HTR-8/SVneo (cell line): ENCODE measurements at places on chromosomes 4 and X.
A peak's percentile ranks its signal among the peaks of the same experiment; 100 is the strongest.

GRCh38 chr4:177401658-177402273 is 40.5 kb downstream of the AGA start:
- DNase-seq: no peak

GRCh38 chr4:69224891-69225290 is 10.3 kb upstream of the UGT2B11 start:
- DNase-seq: no peak

DNA sequence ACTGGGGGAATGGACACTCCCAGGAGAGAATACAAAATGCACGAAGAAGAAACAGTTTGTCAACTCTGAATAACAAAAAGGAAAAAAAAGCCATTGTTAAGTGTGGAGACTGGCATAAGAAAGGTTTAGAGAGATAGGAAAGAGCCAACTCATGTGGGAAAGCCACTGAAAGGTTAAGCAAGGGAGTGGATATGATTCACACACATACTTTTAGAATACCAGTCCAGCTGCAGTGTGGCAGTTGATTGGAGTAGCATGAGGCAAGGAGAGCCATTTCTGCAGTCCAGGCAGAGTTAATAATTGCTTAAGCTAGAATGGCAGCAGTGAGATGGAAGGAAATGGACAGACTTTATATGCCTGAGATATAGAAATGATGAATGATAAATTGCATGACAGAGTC is 36.9 kb upstream of the ADAD1 start:
- peak; percentile 8 for DNase-seq

GRCh38 chr4:22483551-22483981 is 32.3 kb downstream of the ADGRA3 start:
- peak; percentile 38 for DNase-seq

- DNase-seq: no peak
Observed at GRCh38 chr4:53994382-53995102, 69.9 kb downstream of the CHIC2 start.

- no peak for DNase-seq
Observed at GRCh38 chr4:1172971-1173757, 781 bp upstream of the SPON2 start.

- peak; percentile 5 for DNase-seq
Observed at GRCh38 chr4:103915224-103915869, 195.6 kb upstream of the TACR3 start.

- DNase-seq: no peak
Observed at GRCh38 chrX:23334848-23335599, at the start of gene PTCHD1. PTCHD1 (plus strand) TSS chrX:23334849; CDS start chrX:23334876, 27 bp downstream.

GRCh38 chrX:54560411-54560810 is 30.4 kb downstream of the GNL3L start:
- DNase-seq: no peak

DNA sequence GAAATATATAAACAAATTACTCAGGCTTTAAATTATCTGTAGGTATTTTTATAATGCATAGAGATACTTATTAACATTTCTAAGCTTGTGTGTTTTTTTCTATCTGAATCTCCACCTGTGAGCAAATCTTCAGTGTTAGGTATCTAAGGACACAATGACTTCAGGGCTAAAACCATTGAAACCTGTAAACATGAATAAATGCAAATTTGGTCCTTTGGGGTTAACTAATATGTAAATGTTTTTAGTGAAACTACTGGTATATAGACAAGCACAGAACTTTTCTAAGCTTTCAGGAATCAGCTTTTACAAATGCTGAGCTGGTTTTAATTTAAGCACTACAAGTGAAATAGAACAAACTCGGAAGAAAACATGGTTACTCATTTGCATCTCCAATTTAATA is 147.9 kb downstream of the FBXO8 start:
- DNase-seq: no peak

DNA sequence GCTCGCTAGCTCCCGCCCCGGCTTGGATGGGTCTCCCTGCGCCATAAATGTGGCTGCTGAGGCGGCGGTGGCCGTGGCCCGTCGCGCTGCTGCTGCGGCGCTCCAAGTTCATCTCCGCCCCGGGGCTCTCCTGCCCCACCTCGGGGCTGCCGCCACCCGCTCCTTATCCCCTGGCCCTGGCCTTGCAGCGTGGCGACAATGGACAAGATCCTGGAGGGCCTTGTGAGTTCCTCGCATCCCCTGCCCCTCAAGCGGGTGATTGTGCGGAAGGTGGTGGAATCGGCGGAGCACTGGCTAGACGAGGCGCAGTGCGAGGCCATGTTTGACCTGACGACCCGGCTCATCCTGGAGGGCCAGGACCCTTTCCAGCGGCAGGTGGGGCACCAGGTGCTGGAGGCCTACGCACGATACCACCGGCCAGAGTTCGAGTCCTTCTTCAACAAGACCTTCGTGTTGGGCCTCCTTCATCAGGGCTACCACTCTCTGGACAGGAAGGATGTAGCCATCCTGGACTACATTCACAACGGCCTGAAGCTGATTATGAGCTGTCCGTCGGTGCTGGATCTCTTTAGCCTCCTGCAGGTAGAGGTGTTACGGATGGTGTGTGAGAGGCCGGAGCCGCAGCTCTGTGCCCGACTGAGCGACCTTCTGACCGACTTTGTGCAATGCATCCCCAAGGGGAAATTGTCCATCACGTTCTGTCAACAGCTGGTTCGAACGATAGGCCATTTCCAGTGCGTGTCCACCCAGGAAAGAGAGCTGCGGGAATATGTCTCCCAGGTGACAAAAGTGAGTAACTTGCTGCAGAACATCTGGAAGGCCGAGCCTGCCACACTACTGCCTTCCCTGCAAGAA is 763 bp downstream of the USP38 start:
- no peak for DNase-seq

GRCh38 chr4:87066403-87067123 is 131.8 kb downstream of the AFF1 start:
- DNase-seq: no peak

- no peak for DNase-seq
Observed at GRCh38 chr4:2281575-2282343, 19.9 kb upstream of the MXD4 start.

- no peak for DNase-seq
Observed at GRCh38 chr4:3816256-3816825, 50.2 kb downstream of the ADRA2C start.

GRCh38 chr4:153940916-153941315 is 152.0 kb upstream of the SFRP2 start:
- DNase-seq: no peak

GRCh38 chr4:177079327-177079726 is 230.3 kb upstream of the NEIL3 start:
- DNase-seq: peak; percentile 21
